ENCODE measurements at places on chromosomes 7 and 10.

- no peak for DNase-seq
These were observed 5.8 kb downstream of the MALRD1 start for GRCh38 chr10:19054289-19054835.

GRCh38 chr10:116753759-116754158, 11.4 kb upstream of the HSPA12A start:
- DNase-seq = no peak

DNA sequence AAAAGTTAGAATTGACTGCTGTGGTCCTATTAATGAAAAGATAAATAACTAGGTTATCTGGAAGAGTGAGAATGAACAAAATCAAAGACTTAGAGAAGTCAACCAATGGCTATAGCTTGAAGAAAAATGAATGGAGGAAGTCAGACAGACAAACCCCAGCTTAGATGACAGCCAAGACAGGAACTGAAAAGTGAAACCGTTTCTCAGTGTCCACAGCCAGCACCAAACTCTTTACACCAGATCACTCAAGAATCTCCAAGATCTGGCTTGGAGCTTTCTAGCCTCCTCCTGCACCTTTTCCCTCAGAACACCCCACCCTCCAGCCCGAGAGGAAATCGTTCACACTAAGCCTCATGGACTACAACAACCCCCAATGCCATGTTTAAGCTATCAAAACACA, 167.0 kb downstream of the SFMBT2 start:
- no peak for DNase-seq

- no peak for DNase-seq
These were observed 199.2 kb downstream of the IMMP2L start for GRCh38 chr7:111363099-111363498.

DNA sequence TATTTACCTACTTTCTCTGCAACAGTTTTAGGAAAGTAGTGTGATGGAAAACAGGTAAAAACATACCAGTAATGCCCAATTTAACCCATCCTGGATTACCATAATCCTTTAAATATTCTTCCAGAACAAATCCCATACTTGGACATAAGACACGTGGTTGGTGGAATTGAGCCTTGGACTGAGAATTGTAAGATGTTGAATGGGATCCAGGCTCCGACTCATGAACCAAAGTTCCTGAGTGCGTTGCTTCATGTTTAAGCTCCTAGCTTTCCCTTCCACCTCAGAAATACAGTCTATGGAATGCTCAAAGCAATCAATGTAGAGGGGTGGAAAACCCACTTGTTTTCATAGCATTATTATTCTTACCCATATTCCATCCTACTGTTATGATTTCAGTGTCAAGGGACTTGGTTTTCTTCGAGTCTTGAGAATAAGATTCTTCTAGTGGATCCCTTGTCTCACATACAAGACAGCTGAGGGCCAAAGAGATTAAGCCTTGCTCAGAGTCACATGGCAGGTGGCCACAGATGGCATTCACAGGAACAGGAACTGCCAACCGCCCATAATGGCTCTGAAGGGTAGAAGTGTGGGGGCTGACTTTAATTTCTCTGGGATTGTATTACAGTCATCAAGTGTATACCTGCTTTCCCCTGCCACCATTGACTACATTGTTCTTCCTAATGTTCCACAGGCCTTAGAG, 171.2 kb downstream of the GFRA1 start:
- DNase-seq = no peak

- DNase-seq = no peak
These were observed 93.5 kb upstream of the PDCD4 start for GRCh38 chr10:110778211-110778610.

- peak; percentile 29 for DNase-seq
These were observed 642 bp downstream of the STK32C start for GRCh38 chr10:132306864-132307751.

GRCh38 chr7:29090836-29091601, 55.3 kb downstream of the CPVL start:
- no peak for DNase-seq

GRCh38 chr7:85030893-85031292, 156.0 kb downstream of the SEMA3D start:
- DNase-seq = no peak

GRCh38 chr10:100621360-100622205, 85.8 kb downstream of the HIF1AN start:
- peak; percentile 51 for DNase-seq

- peak; percentile 94 for DNase-seq
These were observed at the start of gene ADD3 for GRCh38 chr10:110007701-110008517. Gene ADD3, plus strand, starts transcription at chr10:110007984. Its CDS starts 92,670 bp downstream, at chr10:110100654.

DNA sequence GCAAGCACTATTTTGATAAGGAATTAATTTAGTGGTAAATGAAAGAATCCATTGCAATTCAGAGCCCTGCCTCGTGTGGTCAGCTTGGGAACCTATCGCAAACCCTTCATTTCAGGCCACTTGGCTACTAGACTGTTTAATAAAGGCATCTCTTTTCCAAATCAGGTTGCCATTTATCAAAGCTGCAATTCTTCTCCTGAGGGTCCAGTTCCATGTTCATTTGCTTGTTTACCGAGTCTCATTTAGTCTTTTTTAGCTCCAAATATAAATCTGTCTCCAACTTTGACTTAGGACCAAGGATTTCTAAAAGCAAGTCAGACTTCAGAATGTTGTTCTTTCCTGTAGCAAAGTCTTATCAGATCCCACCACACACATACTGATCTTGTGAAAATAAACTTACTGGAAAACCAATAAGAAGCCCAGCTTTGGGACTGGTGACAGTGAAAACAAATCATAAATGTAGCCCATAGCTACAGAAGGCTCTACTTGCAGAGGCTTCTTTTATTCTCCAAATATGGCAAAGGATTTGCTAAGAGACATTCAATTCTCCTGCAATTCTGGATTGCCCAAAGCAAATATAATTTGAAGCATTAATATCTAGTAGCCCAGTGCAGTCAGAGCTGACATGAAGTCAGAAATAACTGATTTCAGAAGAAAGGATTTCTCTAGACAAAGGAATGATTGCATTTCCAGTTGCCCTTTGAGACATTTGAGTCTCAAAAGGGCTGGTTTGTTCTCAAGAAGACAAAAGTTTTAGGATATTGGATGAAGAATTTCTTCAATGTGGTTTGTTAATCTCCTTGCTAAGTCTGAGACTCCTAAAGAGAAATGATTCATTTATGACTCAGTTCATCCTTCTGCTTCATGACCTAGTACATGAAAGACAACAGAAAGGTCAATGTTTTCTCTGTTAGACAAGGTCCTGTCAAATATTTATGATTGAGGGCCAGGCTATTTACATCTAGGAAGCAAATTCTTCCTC, 28.0 kb downstream of the PPP1R3C start:
- no peak for DNase-seq

- DNase-seq = no peak
These were observed 121.2 kb downstream of the MTERF1 start for GRCh38 chr7:91759205-91759863.

GRCh38 chr7:73749931-73750776, 11.6 kb upstream of the ABHD11 start:
- no peak for DNase-seq

- DNase-seq = no peak
These were observed 105.2 kb downstream of the THSD7A start for GRCh38 chr7:11726794-11727155.

GRCh38 chr7:101185258-101185839, 5.3 kb upstream of the NAT16 start:
- no peak for DNase-seq

Data from activated gamma-delta T cell treated with Interleukin-2 at 50 U/mL for 16 hours (primary cell).